ENCODE measurements at places on chromosomes 6 and 20.
A peak's percentile ranks its signal among the peaks of the same experiment; 100 is the strongest.

- DNase-seq, result no peak
Observed at GRCh38 chr20:1674361-1674760, 16.8 kb upstream of the SIRPG start.

DNA sequence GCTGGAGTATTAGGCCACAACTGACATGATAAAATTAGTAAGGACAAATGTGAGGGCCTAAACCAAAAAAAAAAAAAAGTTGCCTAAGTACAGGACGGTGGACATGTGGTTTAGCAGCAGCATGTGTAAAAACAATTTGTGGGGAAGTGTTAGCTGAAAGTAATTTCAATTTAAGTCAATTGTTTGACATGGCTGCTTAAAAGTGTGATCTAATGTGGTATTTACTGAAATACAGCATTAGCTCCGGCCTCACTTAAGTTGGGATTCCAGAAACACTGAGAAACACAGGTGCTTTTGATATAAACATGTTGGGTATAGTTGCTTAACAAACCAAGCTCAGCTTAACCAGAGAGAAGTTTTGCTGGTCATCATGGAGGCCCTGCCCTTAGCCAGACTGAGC, 119.7 kb downstream of the FYN start:
- no peak for DNase-seq

GRCh38 chr6:120648713-120649112, 685.6 kb downstream of the TBC1D32 start:
- no peak for DNase-seq

GRCh38 chr6:133893946-133894345, 5.0 kb downstream of the TCF21 start:
- no peak for DNase-seq

GRCh38 chr6:139294090-139294489, 2.3 kb upstream of the TXLNB start:
- no peak for DNase-seq

- DNase-seq, result no peak
Observed at GRCh38 chr20:757506-757905, 10.8 kb downstream of the SLC52A3 start.

DNA sequence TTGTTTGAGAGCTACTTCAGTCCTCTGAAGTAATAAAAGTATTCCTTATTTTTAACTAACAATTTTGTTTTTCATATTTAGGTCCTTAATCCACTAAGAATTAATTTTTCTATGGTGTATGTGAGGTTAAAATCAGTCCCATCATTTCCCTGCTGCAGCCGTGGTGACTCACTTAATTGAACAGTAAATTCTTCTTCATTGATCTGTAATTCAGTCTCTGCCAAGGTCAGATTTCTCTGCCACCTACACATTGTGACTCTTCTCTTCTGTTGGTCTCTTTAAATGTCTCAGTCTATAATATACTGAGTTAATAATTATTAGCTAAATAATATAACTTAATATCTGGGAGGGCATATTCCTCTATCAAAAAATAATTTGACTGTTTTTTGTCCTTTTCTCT, 262.3 kb downstream of the UTRN start:
- no peak for DNase-seq

- DNase-seq, result no peak
Observed at GRCh38 chr6:146146836-146147235, 118.0 kb downstream of the GRM1 start.

- no peak for DNase-seq
Observed at GRCh38 chr20:62696989-62697388, 11.6 kb upstream of the NTSR1 start.

- DNase-seq, result no peak
Observed at GRCh38 chr6:167571550-167571949, 246.7 kb downstream of the TTLL2 start.

DNA sequence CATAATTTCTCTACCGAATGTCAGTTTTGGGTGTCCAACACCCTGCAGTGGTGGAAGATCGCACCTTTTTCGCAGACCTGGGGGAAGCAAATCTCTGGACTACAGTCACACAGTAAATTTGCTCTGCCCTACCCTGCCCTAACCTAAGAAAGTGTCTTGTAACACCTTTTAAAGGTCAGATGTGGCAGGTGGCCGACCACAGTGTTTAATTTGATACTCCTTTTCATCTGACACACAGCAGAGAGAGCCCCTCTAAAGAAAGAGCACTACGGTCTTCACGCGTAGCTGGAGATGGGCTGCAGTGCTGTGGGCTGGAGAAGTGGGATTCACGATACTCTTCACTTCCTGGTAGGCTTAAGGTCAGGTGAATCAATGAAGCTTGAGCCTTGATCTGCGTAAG, 109.9 kb downstream of the TMEM242 start:
- no peak for DNase-seq

GRCh38 chr6:16493112-16493511, 254.7 kb downstream of the GMPR start:
- DNase-seq, result no peak

DNA sequence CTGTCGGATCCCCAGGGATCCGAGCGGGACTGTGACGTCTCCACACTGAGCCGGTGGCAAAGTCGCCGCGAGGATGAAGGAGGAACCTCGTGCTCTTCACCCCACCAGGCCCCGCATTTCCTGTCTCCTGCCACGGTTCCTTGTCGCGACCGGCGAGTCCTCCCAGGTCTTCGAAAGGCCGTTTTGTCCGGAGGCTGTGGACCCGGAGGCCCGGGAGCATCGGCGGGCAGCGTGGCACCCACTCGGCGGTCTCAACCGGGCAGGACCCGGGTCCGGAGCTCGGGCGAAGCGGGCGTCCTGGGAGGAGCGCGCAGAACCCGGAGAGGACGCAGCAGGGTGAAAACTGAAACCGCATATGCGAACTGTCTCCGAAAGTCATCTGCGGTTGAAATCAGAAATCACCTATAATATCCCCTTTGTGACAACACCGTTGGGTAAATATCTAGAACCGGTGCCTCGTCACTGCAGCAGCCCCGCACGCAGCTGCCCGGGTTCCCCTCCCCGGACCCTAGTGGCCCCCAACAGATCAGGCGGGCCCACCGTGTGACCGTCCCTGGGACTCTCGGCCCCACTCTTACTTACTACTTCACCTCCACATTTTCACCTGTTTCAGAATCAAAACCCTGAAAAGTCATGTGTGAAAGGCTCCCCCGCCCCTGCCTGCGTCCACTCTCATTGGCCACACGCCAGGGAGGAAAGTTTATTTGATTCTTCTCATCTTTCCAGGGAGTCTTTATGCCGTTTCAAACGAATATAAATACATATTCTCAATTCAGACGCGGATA, 3.1 kb upstream of the ULBP2 start:
- DNase-seq, result no peak

DNA sequence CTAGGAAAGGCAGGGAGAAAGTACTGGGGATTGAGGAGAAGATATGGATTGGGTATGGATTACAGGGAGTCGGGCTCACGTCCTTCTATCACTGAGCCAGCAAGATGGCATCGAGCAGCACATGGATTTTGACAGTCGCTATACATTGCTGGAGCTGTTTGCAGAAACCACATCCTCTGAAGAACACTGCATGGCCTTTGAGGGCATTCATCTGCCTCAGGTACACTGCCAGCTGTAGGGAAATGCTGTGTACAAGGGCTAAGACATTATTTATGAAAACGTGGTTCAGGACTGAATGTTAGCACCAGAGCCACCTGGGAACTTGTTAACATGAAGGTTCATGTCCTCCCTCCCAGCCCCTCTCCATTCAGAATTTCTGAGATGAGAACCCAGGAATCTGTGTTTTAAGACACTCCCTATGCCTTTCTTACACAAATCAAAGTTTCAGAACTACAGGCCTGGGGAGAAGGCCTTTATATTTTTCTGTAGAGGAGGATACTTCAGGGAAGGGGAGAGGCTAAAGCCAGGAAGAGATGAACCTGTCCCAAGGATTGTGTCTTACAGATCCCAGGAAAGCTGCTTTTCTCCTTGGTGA, 3.5 kb downstream of the CUL9 start:
- DNase-seq, result peak; percentile 39

GRCh38 chr6:100342830-100343229, 121.9 kb downstream of the SIM1 start:
- no peak for DNase-seq

DNA sequence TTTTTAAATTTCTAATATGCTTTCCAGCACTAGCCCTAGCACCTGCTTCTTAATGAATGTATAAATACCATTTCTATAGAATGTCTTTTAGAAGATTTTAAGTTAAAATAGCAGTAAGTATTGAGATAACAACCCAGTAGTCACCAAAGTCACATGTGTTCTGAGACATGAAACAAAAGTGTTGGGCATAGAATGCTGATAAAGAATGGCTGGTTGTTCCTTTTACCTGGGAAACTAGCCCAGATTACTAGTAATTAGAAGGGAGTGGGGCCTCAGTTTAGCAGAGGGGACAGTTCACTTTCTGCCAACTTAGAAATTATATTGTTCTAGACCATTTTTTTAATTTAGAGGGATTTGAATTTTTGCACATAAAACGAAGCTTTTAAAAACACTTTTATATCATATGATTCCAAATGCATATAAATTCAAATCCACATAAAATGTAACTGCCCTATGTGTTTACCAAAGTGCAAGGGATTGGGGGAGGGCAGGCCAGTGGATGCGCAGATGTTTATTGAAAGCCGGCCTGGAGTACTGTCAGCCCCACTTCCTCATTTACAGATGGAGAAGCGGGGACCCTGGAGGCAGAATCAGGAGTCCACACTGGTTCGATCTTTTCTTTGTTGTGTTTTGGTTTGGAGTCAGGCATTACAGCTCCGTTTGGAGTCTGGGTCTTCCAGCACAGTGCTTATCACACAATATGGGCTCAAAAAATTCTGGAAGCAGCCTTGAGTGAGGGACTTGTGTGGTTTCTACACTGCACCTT, 139.8 kb downstream of the ZDHHC14 start:
- no peak for DNase-seq

DNA sequence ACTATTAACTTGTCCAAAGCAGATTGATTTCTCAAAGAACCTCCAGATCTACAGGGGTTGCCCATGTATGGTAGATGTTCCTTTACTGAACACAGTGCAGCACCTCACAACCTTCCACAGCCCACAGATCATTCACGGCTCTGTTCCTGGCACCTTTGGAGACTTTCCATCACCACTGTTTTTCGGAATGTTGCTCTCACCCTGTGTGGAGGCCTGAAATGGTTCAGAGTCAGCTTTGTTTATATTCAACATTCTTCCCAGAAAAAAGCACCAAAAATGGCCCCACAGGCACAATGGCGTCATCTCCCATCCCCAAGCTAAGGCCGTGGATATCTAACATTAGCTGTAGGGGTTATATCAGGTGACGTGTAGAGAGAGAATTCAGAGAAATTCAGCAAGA, 74.7 kb downstream of the DHX35 start:
- DNase-seq, result no peak

- DNase-seq, result no peak
Observed at GRCh38 chr6:36809941-36810803, 29.1 kb downstream of the CPNE5 start.

DNA sequence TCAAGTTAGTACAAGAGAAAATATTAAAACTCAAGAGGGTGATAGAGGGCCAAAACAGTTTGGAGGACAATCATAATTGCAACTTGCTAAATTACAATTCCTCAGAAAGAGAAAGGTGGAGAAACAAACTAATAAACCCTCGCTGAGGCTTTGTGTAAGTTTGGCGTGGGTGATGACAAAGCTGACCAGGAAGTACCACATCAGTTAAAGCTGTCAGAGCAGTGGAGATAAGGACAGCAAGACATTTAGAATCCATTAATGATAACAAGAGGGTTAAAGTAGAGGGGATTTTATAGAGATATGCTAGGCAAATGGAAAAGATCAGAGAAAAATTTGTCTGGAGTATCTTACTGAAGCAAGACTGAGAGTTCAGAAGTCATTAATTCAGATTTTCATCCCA, 334.4 kb downstream of the TFAP2B start:
- DNase-seq, result no peak

DNA sequence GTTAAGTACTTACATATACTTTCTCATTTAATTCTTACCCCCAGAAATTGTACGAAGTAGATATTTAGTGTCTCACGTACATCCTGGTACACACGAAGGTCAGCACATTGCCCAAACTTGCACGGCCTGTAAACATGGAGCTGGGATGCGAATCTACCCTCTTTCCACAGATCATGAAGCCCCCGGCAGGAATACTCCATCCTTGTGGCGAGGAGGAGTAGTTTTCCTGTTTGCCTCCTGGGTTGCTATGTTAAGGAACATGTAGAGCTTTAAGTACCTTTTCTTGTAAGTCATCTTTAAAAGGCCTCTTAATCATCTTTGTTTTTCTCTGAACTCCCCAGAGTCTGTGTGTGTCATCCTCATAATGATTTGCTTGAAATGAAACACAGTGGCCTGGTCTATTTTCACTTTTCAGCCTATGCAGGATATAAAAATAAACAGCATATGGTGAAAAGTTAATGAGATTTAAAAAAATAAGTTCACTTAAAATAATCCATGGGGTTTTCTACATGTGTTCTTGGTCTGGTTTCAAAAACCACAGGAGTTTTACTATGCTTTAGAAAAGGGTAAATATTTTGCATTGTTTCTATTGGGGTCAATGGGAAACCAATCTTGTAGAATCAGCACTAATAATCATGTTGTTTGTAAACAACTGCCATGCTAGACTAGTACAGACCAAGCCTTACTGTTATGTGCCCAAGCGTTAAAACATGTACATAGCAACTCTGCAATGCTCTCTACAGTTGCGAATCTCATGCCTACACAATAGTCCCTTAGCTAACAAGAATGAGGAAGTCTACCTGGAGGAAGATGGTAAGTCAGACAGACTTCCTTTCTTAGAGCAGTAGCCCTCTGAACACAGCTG, 9.3 kb upstream of the ARID1B start:
- DNase-seq, result no peak

- no peak for DNase-seq
Observed at GRCh38 chr6:141252828-141253608, 879.7 kb upstream of the GJE1 start.

DNA sequence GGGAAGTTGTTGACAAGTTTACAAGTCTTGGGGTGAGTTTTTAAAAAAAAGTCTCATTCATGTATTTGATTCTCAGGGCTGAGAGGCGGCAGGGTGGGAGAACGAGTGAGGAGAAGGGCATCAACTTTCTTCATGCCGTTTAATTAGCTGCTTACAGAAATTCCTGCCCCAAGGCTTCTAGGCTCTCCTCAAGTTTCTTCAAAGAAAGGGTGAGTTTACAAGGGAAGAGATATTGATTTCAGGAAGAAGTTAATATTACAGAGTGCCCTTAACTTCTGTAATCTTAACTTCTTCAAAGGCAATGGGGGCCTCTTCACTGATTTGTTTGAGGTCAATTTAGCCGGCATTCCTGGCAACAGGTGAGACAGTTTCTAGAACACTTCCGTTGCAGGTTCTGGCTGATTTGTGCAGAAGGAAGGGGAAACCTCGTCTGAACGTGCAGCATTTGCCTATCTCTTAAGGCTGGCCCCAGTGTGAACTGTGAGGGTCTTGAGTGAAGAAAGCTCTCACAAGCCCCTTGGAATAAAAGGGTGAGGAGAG, 3.4 kb upstream of the COL12A1 start:
- no peak for DNase-seq

- no peak for DNase-seq
Observed at GRCh38 chr6:111793711-111794111, 79.5 kb downstream of the FYN start.
